ENCODE measurements at places on chromosomes 5 and 9.
A peak's percentile ranks its signal among the peaks of the same experiment; 100 is the strongest.

- DNase-seq = no peak
Observed at GRCh38 chr5:59893429-59894227, at the start of gene PDE4D. Gene PDE4D, minus strand, starts transcription at chr5:59893726.

DNA sequence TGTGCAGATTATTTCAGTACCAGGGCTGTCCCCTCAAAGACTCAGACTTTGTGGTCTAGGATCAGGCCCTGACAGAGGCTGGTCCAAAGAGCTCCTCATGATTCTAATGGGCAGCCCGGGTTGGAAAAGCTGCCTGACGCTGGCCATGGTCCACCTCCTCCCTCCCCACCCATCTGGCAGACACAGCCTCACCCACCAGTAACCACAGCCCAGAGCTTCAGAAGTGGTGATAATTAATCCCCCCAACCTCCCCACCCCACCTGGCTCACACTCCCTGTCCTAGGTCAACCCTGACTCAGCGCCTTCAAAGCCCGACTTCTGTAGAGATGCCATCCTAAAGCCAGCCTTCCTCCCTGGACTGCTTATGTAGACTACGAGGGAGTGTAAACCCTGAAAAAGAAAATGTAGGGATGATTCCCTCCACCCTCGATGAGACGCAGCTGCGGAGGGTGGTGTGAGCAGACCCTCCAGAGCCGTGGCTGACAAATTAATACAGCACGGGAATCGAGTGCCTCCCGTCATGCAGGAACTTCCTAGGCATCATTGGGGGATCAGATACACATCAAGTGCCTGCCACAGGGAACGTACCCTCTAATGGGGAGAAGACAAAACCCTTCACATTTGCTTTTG, 7.0 kb downstream of the UBE2QL1 start:
- DNase-seq = no peak

DNA sequence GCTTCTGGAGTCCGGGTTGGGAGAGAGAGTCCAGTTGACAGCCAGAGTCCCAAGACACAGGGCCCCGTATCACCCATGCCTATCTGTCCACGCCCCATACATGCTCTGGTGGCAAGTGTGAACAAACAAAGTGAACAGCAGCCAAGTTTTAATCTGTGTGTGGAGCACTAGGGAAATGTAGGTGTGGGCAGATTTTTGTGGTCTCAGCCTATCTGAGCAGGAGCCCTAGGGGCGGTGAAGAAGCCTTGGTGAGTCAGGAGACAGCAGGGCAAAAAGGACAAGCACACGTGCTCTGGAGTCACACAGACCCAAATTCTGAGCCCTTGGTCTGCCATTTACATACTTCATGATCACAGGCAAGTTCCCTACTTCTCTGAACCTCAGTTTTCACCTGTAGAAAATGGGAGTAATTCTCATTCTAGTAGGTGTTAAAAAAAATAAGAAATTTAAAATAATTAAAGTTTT, 23.2 kb downstream of the EGR1 start:
- DNase-seq = no peak

DNA sequence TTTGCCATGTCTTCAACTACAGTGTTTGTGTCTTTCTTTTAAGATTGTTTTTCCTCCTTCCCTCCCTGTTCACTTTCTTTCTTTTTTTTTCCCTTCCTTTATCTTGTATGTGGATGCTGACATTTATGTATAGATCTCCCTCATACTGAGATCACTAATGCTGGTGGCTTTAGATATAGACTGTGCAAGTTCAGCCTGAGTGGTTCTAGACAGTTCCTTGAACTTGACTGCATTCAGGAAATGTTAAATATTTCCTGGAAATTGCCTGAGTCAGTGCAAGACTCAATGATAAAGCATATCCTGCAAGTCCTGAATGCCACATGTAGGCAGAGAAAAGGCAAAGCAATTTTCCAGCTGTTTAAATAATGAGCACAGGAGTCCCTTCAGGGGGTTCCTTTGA, 182.5 kb upstream of the NR3C1 start:
- DNase-seq = no peak

DNA sequence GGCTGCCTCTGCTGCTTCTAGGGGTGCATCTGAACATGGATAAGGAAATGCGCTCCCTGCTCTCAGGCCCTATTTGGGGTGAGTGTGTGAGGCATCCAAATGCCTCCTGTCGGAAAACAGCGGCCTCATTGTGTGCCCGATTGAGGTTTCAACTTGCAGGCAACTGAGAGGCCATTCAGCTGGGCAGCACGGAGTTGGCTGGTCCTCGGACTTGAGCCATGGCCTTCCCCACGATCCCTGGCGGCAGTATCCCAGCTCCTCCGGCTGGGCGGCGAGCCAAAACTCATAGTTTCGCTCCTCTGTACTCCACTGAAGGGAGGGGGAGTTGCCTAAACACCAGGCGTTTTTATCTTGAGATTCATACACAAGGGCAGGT, 597.3 kb upstream of the SGCD start:
- no peak for DNase-seq

- no peak for DNase-seq
Observed at GRCh38 chr5:24854850-24855249, 210.1 kb upstream of the CDH10 start.

GRCh38 chr5:127450046-127450445, 67.4 kb upstream of the PRRC1 start:
- no peak for DNase-seq

- no peak for DNase-seq
Observed at GRCh38 chr5:170691657-170692056, 91.9 kb upstream of the GABRP start.

DNA sequence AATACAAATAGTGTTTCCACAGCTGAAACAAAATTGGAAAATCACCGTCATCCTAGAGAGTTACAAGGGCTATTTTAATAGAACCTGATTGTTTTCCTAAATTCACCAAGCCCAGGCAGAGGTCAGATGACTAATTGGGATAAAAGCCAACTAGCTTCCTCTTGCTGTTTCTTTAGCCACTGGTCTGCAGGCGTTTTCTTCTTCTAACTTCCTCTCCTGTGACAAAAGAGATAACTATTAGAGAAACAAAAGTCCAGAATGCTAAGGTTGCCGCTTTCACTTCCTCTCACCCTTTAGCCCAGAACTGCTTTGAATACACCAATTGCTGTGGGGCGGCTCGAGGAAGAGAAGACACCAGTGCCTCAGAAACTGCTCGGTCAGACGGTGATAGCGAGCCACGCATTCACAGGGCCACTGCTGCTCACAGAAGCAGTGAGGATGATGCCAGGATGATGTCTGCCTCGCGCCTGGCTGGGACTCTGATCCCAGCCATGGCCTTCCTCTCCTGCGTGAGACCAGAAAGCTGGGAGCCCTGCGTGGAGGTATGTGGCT, at the start of gene TLR4:
Gene TLR4 (plus strand): TSS at position 380 of the 552 bp plus-strand sequence. CDS start 70 bp downstream, at position 450.
- DNase-seq = peak; percentile 8

GRCh38 chr9:100619194-100619593, 41.3 kb downstream of the CAVIN4 start:
- no peak for DNase-seq

- peak; percentile 5 for DNase-seq
Observed at GRCh38 chr9:137797206-137798120, 80.1 kb upstream of the CACNA1B start.

DNA sequence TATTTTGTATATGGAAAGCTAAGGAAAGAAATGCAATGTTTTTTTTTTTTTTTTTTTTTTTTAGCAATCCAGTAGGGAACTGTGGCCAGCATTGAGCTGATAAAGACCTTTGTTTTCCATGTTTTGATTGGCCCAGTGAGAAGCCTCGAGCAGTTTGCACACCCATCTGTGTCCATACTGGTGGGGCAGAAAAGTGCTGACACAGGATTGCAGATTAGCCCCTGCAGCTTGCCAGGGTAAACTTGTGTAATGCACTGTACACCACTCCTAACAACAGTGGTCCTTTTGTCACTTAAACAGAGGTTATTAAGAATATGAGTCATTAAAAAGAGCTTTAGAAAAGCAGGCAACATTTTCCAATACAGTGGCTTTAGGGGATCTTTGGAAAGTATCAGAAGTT, 132.8 kb upstream of the CDKN2B start:
- DNase-seq = no peak

DNA sequence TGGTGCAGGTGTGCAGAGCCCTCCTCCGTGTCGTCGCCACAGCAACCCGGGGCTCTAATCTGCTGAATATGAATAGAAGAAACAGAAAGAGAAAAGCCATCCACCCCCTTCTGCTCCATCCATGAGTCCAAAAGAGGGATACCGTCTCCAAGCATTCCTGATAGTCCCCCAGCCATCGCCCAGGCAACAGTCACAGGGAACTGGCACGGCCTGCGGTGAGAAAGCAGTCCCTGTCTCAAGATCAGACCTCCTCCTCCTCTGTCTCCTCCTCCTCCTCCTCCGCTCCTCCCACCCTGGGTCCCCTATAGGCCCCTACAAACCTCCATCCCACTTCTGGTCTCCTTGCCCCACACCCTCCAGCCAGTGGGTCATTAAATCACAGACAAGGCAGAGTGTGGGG, 308.1 kb upstream of the MPDZ start:
- DNase-seq = no peak

- DNase-seq = no peak
Observed at GRCh38 chr9:133901184-133901835, 90.8 kb downstream of the VAV2 start.

GRCh38 chr9:131701789-131702337, 38.0 kb downstream of the RAPGEF1 start:
- DNase-seq = no peak

DNA sequence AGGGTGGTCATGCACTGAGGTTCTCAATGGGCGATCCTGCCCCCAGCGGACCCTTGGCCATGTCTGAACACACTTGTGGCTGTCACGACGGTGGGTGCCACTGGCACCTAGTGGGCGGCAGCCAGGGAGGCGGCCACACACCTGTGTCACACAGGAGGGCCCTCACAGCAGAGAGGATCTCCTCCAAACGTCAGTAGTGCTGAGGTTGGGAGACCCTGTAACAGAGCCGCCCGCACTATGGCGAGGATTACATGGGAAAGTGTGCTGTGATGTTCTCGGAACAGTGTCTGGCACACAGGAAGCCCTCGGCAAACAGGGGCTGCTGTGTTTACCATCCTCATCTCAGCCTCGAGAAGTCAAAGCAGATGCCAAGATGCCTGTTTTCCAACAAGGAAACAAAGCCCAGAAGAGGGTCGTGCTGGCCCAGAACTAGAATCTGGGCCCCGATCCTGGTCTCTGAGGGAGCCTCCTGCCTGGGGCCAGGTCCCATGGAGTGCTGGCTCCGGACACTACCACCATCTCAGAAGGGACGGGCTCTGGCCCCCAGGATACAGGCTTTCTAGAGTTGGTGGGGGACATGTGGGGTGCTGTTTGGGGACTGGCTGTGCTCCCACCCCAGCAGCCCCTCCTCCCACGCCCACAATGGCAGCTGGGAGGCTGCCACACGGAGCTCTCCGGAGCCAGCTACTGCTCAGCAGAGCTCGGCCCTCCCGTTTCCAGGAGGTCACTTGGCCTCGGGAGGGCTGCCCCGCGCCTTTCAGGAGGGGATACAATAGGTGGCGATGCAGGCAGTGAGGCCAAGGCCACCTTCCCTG, 48.2 kb downstream of the DBH start:
- DNase-seq = no peak

GRCh38 chr9:13447843-13448422, 168.4 kb upstream of the MPDZ start:
- DNase-seq = no peak

DNA sequence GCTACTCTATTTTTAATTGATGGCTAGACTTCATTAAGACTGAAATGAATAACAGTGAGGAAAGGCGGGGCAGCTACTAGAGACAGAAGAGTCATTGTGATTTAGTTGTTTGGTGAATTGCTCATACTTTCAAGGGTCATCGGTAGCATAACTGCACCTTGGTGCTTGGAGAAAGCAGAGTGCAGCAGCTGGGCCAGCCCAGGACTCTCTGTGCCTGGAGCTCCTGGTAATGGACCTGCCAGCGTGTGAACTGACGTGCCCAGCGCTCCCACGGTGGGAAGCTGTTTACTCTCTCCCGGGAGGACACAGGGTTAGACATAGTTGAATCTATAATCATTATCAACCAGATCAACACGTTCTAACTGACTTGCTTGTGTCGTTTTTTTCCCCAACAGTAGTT, 42.9 kb downstream of the LURAP1L start:
- DNase-seq = no peak

All from SHP77 (cell line).